ENCODE measurements at places on chromosomes 3 and 15. TPM values are rescaled to one million over a fixed set of nuclear protein-coding genes. Genes with fewer than 3 reads are reported as not detected.

The FHIT gene
- 7.0 TPM for total RNA-seq

The TGM4 gene
- total RNA-seq, result not detected

DNA sequence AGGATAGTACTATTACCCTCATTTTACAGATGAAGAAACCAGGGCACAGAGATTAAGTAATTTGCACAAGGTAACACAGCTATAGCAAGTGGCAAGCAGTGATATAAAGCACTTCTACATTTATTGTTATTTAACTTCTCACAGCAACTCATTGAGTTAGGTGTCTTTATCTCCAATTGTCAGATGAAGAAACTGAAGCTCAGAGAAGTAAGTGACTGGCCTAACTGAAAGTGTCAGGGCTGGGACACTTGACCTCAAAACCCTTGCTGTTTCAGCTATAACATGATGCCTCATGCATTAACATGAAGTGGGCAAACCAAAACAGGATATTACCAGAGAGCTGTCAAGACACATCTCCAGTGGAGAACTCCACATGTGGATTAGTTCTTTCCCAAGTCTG is 65.8 kb upstream of the LEKR1 start:
- no peak for DNase-seq

- peak; percentile 54 for DNase-seq
Observed at GRCh38 chr15:75720787-75721479, 8.3 kb upstream of the CSPG4 start.

DNA sequence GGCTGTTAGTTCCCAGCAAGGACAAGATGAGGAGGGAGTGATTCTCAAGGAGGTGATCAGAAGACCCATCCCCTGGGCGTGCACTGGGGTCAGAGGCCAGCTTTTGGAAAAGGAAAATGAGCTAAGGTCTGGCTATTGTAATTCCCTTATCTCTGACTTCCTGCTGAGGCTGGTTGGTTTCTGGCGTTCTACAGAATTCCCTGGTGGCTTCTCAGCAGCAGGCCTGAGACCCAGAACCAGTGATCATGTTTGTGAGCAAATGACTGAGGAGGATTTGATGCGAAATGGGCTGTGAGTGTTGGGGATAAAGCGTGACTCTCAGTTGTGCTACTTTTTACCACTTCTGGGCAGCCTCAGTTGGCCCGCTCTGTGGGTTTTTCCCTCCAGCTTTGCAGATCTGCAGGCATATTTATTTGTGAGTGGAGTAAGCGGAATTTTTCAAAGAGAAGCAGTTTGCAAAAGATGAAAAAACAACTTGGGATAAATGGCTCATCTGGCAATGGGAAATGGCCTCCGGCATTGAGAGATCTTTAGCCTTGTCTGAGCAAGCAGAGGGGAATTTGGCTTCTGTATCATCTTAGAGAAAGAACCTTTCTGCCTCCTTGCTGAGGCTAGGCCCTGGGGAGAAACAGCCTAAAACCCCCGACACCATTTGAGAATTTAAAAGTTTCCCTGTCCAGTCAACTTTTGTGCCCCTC is 102.7 kb downstream of the SLCO3A1 start:
- no peak for DNase-seq

DNA sequence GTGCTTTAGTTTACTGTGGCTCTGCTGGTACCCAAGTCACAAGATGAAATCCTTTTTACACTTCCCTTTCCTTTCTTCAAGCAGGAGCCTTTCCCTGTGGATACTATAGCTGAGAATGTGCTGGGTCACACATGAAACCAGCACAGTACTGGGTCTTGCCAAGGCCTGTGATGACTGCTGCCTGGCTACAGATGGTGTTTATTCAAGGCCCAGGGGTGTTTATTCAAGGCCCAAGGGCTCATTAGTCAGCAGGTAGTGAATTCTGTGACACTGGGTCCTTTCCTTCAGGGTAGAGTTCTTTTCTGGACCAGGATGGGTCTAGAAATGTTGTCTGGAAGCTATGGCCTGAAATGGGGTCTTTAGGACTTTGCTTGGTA is 99.4 kb downstream of the SH3GL3 start:
- DNase-seq, result no peak

DNA sequence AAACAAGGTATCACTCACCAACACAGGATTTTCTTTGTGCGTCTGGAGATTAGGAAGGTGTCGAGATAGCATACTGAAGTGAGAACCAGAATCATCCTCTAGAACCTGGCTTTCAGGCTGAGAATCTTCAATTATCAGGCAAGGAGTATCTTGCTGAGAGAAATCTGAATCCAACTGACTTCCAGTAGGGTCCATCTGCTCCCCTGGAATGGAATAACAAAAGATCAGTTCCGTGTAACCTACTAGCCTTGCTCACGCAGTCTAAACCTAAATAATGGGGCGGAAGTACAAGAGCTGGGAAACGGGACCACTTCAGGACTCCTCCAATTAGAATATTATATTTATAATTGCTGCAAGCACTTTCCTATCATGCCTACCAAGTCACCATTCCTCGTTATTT is 690 bp downstream of the TP53BP1 start:
- DNase-seq, result no peak

Measured in B cell (primary cell).